ENCODE measurements at places on chromosomes 4 and X.

GRCh38 chr4:102663073-102663472 is 97.7 kb downstream of the MANBA start:
- no peak for DNase-seq

GRCh38 chr4:4948370-4948769 is 70.9 kb downstream of the CYTL1 start:
- no peak for DNase-seq

GRCh38 chr4:119314356-119314755 is 7.6 kb downstream of the FABP2 start:
- no peak for DNase-seq

- DNase-seq: no peak
Measured at GRCh38 chr4:133775881-133776280, 425.7 kb downstream of the PABPC4L start.

GRCh38 chrX:11422525-11422857 is 129.3 kb downstream of the AMELX start:
- no peak for DNase-seq

DNA sequence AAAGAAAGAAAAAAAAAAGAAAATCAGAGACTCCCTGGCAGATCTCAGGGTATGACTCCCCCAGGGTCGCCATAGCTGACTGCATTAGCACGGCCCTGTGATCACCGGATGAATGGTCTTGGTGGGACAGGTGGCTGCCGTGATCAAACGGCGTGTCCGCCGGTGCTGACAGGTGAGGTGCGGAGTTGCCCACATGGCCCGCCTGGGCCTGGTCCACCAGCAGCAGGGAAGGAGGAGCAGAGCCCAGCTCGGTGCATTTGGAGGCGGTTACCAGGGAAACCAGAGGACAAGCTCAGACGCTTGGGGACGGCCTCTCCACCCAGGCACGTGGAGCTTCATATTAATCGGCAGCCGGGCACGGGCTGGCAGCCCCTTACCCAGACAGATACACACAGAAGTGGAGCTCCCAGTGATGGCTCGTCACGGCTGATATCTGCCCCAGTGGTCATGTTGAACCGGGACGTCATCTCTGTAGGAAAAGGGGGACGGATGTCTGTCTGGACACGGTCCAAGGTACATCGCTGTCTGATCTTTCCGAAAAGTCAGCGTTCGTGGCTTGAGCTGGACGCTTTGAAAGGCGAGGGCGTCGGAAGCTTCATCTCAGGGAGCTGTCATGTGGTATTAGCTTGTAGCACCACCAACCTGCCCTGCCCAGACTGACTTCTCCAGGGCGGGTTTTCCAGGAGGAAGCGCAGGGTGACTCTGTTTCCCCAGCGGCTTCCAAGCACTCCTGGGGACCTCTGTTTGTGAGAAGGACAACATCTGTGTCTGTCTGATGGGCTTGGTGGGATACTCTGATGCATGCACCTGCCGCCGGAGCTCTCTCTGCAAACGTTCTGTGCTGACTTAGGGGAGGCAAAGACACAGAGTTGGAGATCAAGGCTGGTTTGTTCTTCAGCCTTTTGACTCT is 180.7 kb downstream of the CRLF2 start:
- no peak for DNase-seq

GRCh38 chrX:148865277-148866210 is 365.1 kb downstream of the AFF2 start:
- no peak for DNase-seq

DNA sequence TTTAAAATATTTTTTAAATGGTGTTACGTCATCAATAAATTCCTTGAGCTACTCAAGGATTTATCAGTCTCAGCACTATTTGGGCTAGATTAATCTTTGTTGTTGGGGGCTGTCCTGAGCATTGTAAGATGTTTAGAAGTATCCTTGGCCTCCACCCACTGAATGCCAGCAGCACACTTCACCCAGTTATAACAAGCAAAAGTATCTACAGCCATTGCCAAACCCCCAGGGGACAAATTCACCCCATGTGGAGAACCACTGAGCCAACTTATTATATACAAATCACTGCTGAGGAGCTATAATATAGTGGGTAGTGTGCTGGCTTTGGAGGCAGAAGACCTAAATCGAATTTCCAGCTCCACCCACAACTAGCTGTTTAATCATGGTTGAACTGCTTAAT is 58.3 kb downstream of the ATP10D start:
- DNase-seq: no peak

GRCh38 chr4:37879365-37879764 is 11.5 kb upstream of the TBC1D1 start:
- DNase-seq: no peak

GRCh38 chr4:84451546-84451945 is 47.5 kb downstream of the NKX6-1 start:
- DNase-seq: no peak

- DNase-seq: no peak
Measured at GRCh38 chr4:89298155-89298554, 9.4 kb downstream of the GPRIN3 start.

DNA sequence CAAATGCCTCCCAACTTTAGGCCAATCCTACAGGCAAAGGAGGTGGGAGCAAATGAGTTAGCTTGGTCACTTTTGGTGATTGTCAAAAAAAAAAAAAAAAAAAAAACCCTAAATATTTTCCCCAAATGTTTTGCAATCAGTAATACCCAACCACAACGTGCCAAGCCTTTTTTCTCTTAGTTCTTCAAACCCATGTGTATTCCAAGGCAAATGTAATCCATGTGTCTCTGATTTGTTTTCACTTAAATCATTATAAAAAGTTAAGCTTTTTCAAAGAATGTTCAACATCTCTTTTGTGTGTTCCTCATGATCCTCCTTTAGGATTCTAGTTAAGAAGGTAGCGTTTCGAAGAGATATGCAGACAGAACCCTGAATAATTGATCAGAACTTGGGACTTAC is 328.4 kb downstream of the PAPSS1 start:
- no peak for DNase-seq

DNA sequence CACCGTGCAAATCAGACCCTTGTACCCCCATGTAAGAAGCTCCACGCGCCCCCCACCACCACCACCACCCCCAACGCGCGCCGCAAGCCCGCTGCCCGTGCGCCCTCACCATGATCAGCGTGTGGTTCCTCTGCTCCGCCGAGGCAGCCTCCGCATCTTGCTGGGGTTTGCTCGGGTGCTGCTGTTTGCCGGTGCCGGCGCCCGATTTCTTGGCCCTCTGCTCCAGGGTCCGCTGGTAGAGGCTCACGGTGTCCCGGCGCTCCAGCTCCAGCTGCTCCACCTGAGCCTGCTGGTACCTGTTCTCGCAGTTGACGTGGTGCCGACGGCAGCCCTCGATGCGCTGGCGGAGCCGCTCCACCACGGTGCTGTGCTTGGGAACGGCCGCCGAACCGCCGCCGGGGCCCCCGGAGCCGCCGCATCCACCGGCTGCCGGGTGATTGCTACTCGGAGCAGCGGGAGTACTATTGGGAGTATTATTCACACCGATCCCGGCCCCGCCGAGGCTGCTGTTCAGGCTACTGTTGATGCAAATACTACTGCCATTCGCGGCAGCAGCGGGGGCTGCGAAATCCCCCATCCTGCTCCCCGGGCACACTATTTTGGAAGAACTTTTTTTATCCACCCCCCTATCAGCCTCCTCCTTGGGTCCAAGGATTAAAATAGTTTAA is 1.1 kb downstream of the MAML3 start:
- DNase-seq: peak; percentile 73

DNA sequence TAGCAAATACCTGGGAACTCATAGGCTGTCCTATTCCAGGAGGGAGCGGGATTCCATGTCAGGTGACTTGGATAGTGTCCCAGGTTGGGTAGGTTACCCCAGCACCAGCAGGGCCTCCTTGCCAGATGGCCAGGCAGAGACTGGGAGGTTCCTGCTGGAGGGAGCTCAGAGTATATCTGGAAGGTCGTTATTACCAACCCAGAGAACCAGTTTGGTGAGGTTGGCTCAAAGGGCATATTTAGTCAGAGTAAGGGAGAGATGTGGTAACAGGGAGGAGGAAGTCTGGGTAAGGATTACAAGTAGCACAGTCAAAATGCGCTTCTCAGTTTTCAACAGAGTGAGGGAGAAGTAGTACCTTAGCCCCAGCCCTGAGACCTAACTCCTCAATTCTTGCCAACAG is 53.3 kb upstream of the LNX1 start:
- no peak for DNase-seq

DNA sequence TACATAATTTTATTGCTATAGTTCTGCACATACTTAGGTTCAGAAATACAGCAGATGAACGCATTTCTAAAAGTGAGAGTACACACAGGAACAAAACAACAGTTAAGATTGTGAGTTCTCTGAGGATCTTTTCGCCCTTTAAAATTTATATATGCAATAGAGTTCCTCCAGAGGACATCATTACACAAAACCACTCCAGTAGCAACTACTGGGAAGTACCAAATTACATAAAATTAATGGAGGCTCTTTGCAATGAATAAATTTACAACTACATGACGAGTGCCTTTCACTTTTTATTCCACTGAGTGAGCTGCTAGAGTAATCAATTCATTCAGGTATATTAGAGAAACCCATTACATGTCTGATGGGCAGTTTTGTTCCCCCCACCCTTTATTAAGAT is 107.2 kb downstream of the PPP3CA start:
- no peak for DNase-seq

GRCh38 chr4:174870311-174870710 is 41.3 kb upstream of the GLRA3 start:
- no peak for DNase-seq

DNA sequence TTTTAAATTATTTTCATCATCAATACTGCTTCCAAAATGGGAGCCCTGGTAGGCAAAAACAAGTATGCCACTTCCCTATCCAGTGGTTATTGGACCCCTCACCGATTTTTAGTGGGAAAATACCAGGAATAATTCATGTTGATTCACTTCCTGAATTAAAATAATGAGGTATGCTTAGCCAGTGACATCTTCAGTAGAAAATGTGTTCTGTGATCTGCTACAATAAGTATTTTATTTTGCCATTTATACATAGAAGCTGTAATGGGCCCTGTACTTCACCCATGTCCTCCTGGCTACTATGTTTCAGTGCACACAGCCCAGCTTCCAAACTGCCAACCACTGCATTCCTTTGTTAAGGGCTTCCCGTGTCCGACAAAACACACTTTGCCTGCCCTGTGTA is 41.0 kb upstream of the KLHL34 start:
- DNase-seq: no peak

GRCh38 chr4:18463987-18464559 is 442.5 kb upstream of the LCORL start:
- no peak for DNase-seq

- DNase-seq: no peak
Measured at GRCh38 chr4:168570466-168570865, 73.6 kb downstream of the PALLD start.

- no peak for DNase-seq
Measured at GRCh38 chr4:107885865-107886264, 45.5 kb upstream of the CYP2U1 start.

DNA sequence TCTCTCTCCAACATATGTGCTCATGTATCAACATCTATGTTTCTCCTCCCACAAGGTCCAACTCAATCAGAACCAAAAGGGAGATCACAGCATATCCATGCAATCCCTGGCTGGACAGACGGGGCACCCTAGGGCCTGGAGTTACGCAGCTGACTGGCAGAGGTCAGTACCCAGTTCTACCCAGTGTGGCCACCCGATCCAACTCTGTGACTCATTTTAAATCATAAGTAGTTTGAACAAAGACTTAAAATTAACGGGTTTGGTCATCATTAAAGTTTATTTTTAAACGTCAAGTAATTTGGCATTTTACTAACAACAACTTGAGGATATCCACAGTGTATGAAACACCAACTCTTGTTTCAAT is 59.5 kb downstream of the APBB2 start:
- no peak for DNase-seq

- no peak for DNase-seq
Measured at GRCh38 chr4:85580489-85580888, 105.5 kb downstream of the ARHGAP24 start.

- no peak for DNase-seq
Measured at GRCh38 chr4:104756837-104757236, 262.1 kb upstream of the CXXC4 start.

DNA sequence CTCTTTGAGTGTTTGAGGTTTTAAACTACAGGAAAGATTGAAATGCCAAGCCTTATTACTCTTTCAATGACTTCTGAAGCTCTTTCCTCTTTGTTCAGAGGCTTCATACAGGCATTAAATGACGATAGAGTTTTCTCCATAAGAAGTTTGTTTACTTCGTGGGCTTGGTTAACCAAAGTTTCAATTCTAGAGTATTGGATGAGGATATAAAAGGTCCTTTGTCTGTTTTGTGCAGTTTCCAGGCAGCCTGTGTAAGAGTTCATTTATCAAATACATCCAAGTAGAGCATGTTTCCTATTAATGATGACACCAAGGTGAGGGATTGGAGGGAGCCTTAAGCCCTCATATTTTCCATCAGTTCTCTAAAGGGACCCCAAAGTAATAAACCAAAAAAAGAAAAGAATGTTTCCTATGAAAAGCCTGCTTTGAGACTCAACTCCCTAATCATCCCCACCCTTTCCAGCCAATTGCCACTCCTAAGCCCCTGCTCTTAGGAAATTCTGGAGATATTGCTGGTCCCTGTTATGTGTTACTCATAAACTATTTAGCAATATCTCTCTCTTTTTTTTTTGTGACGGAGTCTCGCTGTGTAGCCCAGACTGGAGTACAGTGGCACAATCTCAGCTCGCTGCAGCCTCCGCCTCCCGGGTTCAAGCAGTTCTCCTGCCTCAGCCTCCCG is 106.2 kb upstream of the IL13RA1 start:
- DNase-seq: no peak

GRCh38 chr4:22167201-22167600 is 218.6 kb upstream of the KCNIP4 start:
- no peak for DNase-seq

DNA sequence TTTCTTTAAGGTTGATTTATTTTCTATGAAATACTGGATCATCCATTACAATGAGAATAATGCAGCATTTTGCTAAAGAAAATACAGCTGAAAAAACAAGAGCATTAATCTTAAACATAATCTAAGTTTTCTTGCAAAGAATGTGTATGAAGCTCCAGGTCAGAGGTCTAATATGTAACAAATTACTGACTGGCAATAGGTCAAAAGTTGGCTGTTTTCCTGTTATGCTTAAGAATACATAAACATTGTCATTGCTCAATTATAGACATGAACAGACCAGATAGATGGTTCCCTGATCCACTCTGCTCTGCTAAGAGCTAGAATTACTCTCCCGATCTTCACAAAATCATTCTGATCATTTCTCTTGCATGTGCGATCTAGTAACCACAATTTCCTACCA is 718.6 kb downstream of the PDHA2 start:
- no peak for DNase-seq

GRCh38 chr4:2263926-2264321 is 2.0 kb upstream of the MXD4 start:
- no peak for DNase-seq
